ENCODE measurements at places on chromosomes 12 and 14. TPM values are rescaled to one million over a fixed set of nuclear protein-coding genes. Genes with fewer than 3 reads are reported as not detected.

Gene FOXG1
- total RNA-seq, result not detected

Gene RNU4-1
- total RNA-seq, result under 0.01 TPM

Gene ZBTB39
- 10.0 TPM for total RNA-seq

Gene PLXNC1
- 11.9 TPM for total RNA-seq

Gene CDC42BPB
- 1.6 TPM for total RNA-seq

Gene LDHB
- 1,058 TPM for total RNA-seq

DNA sequence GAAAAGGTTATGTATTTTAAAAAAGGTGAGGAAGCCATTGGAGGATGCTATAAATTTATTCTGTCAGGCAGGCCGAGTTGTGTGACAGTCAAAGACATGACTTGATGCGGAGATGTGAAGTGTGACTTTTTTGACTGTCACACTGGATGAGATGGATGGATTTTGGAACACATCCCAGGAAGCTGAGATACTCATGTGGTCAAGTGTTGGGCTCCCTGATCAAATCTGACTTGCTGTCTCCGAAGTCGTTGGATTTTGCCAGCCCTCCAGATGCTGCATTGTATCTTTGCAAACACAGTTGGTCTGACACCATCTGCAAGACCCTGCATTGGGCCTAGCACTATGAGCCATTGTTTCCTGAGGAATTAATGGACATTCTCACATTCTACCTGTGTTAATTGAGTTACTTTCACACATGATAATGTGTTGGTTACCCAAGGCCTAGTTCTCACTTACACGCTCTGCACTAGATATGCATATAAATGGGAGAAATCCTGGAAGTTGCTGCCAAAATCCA lies 204.0 kb upstream of the PRKD1 start:
- no peak overlapping the region for H3K4me3 ChIP-seq
- no peaks in the 10 kb centered on the region for H3K27me3 ChIP-seq
- no peak for DNase-seq
- H3K27ac ChIP-seq, result no peak overlapping the region
- H3K36me3 ChIP-seq, result no peaks in the 10 kb centered on the region

DNA sequence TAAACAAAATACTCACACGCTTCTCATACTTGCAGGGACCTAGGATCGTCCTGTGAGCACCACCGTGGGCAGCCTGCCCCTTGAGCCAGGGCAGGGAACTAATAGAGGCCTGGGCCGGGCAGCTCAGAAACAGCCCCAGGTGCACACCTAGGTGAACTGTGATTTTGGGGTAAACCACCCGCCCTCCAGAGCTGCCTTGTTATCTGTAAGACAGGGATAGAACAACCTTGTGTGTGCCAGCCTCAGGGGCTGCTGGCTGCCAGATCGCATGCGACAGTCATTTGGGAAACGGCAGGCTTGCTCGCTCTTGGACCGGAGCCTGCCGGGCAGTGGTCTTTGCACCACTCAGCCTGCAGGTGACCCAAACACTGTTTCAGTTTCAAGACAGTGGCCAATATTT lies 86.8 kb downstream of the ADGRD1 start:
- no peak overlapping the region for H3K4me3 ChIP-seq
- H3K36me3 ChIP-seq, result no peaks in the 10 kb centered on the region
- H3K27me3 ChIP-seq, result no peaks in the 10 kb centered on the region
- H3K4me1 ChIP-seq, result no peaks in the 10 kb centered on the region
- H3K27ac ChIP-seq, result no peak overlapping the region

DNA sequence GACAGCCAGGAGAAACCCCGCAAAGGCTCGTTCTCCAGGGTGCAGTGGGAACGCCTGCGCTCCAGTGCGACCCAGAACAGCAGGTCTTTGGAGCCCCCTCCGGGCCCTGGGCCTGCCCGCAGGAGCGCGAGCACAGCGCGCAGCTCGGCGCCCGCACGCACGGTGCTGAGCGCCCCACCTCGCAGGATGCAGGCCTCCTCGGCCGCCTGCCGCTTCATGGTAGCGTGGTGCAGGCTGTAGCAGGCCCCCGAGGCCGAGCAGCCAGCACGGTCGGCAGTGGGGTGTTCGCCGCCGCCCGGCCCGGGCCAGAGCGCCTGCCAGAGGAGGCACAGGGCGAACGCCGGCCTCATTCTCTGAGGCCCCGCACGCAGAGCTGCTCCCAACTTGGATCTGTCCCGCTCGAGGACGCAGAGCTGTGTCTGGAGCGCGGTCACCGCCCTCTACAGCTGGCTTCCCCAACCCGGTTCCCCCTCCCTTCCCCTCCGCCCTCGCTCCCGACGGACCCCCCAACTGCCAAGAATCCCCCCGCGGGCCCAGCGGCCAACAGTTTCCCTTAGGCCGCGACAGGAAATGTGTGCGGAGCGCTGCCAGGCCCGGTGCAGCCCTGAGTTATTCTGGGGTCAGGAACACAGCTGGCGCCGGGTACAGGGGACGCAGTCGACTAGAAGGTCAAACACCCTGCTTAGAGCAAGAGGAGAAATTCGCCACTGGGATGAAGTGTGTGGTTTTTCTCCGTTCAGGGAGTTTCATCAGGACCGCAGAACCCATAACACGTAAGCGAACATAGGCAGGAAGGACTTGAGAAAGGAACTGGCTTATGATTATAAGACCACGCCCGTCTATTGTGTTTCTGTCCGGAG lies at the start of gene CLEC14A:
Gene CLEC14A, minus strand, starts transcription at position 421 of the 860 bp plus-strand sequence. Its CDS starts 71 bp downstream, at position 350.
- H3K4me1 ChIP-seq, result no peaks in the 10 kb centered on the region
- H3K36me3 ChIP-seq, result no peaks in the 10 kb centered on the region
- no peak for DNase-seq
- H3K27me3 ChIP-seq, result 0 out of 2 replicates have a peak, but pooled peaks cover 3% of the 10 kb centered on the region

GRCh38 chr12:103841690-103842584 lies 903 bp upstream of the NT5DC3 start:
- no peak overlapping the region for H3K4me3 ChIP-seq
- no peak overlapping the region for H3K27ac ChIP-seq
- peaks cover 17% of the 10 kb centered on the region for H3K4me1 ChIP-seq
- H3K27me3 ChIP-seq, result no peaks in the 10 kb centered on the region

DNA sequence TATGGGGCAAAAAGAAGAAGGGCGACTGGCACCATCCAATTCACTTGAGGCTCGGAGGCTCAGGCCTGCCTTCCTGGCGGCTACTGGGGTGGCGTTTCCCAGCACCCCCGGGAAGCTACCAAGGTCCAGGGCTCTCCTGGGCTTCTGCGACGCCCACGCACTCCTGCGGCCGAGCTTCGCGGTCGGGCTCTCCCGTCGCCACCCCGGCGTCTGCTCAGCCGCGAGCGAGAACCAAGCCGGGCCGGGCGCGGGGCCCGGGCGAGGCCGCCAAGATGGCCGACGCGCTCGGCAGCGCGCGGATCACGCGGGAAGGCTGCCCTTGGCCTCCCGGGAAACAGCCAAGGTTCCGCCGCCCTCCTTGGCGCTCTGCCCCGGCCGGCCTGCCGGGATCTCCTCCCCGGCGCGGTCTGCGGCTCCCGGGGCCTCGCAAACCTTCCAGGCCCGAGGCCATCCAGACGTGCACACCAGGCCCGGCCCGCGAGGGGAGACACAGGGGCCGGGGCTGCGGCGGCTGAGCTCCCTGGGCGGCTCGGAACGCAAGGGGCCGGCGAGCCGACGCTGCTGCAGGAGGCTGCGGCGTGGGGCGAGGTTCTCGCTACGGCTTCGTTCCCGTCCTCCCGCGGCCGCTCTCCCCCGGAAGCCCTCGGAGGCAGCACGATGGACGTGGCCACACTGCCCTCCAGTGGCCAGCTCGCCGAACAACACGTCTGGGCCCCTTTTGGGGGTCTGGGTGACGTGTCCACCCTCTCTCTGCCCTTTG lies 23.5 kb upstream of the ZFP36L1 start:
- peak; percentile 98 for DNase-seq
- peak overlapping the region; percentile 72 for H3K4me3 ChIP-seq
- no peaks in the 10 kb centered on the region for H3K36me3 ChIP-seq
- peak overlapping the region; percentile 80 for H3K27ac ChIP-seq
- peaks cover 53% of the 10 kb centered on the region for H3K4me1 ChIP-seq

DNA sequence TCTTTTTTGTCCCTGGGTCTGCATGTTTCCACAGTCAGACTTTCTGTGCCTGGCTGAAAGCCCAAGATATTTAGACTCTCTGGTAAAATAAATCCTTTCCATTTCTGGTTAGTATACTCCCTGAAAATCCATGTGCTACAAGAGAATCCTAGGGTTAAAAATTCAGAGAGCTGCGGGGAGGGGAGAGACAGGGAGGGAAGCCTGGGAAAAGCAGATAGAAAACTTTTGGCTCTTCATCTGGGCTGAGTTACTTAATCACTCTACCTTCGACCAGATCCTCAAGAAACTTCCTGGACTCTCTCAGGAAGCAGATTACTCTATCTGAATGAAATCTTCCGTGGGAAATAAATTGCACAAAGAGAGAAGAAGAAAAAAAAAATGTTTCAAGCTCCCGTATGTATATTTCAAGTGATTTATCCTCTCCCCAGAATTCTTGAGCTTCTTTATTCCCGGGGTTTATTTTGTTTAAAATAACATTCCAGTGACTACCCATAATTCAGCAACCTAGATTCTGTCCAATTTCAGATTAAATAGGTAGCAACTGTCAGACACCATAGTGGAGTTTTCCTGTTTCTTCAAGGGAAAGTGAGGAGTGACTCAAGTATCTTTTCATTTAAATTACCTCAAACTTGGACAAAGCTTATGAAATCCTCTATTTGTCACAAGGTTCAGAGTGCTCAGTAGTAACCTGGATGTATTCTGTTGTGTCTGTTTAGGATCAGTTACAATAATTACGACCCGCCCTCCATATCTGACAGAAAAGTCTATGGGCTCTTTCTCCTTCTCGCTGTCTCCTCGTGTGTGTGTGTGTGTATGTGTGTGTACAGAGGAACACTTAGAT lies 163.7 kb downstream of the MYRFL start:
- H3K27me3 ChIP-seq, result no peaks in the 10 kb centered on the region
- H3K36me3 ChIP-seq, result no peaks in the 10 kb centered on the region
- H3K4me3 ChIP-seq, result no peak overlapping the region
- peaks cover 16% of the 10 kb centered on the region for H3K4me1 ChIP-seq
- no peak for DNase-seq
- H3K27ac ChIP-seq, result no peak overlapping the region

- DNase-seq, result peak; percentile 91
- no peaks in the 10 kb centered on the region for H3K36me3 ChIP-seq
- no peak within 1 kb of the TSS for H3K27ac ChIP-seq
- H3K4me3 ChIP-seq, result peak within 1 kb of the TSS; percentile 62
- H3K4me1 ChIP-seq, result peaks cover 15% of the 10 kb centered on the region
These were observed at the start of gene SLC8B1 for GRCh38 chr12:113334786-113335539. TSS of gene SLC8B1 (minus strand) at chr12:113335109. CDS start at chr12:113332878, 2,231 bp downstream.

- H3K27me3 ChIP-seq, result no peaks in the 10 kb centered on the region
- DNase-seq, result peak; percentile 50
- no peaks in the 10 kb centered on the region for H3K4me1 ChIP-seq
- H3K36me3 ChIP-seq, result peaks cover 7% of the 10 kb centered on the region
- no peak overlapping the region for H3K27ac ChIP-seq
These were observed 24.1 kb downstream of the DDX47 start for GRCh38 chr12:12837025-12837812.

DNA sequence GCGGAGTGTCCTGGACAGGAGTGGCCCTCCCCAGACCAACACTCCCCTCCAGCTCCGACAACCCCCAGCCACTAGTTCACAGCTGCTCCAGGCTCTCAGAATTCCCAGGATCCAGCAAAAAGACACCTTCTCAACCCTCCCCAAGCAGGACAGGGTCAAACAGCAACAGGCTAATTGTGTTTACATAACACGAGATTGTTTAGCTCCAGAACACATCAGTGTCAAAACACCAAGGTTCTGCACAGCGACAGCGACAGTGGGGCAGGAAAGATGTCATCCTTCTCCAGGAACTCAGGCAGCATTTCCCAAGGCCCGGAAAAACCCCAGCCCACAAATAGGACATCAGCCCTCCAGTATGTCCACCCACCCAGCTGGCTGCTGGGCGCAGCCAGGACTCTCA lies 16.5 kb downstream of the ITPK1 start:
- no peak for DNase-seq
- no peaks in the 10 kb centered on the region for H3K36me3 ChIP-seq
- H3K27me3 ChIP-seq, result no peaks in the 10 kb centered on the region
- H3K27ac ChIP-seq, result no peak overlapping the region

DNA sequence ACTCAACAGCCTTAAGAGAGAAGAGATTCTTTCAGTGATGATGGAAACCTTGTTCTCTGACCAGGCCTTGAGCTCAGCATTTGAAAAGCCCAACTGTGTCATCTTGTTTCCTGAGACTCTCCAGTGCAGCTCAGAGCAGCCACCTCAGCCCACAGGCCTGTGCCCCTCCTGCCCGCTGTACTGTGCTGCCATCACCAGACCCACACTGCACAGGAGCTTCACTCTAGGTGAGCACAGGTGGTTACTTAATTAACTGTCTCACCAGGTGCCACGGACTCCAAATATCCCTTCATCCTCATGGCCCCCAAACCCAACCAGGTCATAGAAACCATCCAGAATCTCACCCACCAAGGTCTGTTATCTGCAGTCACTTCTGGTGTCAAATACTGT lies 51.3 kb downstream of the JAG2 start:
- H3K27me3 ChIP-seq, result no peaks in the 10 kb centered on the region
- no peak overlapping the region for H3K27ac ChIP-seq
- H3K4me3 ChIP-seq, result no peak overlapping the region
- DNase-seq, result no peak
- H3K4me1 ChIP-seq, result no peaks in the 10 kb centered on the region

- H3K36me3 ChIP-seq, result no peaks in the 10 kb centered on the region
- no peak overlapping the region for H3K27ac ChIP-seq
These were observed 13.4 kb upstream of the CLEC12A start for GRCh38 chr12:9957834-9958233.

DNA sequence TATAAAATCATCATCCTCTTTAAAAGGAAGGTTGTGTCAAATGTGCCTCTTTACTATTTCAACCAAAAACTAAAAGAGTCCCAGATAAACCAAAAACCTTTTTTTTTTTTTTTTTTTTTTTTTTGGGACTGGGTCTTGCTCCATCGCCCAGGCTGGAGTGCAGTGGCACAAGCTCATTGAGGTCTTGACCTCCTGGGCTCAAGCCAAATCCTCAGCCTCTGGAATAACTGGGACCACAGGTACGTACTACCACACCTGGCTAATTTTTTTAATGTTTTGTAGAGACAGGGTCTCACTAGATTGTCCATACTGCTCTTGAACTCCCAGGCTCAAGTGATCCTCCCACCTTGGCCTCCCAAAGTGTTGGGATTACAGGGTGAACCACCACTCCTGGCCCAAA lies 16.4 kb upstream of the SELPLG start:
- peaks cover 35% of the 10 kb centered on the region for H3K4me1 ChIP-seq
- H3K27me3 ChIP-seq, result peaks cover 3% of the 10 kb centered on the region
- DNase-seq, result no peak
- H3K36me3 ChIP-seq, result no peaks in the 10 kb centered on the region
- no peak overlapping the region for H3K4me3 ChIP-seq

- H3K27me3 ChIP-seq, result no peaks in the 10 kb centered on the region
- no peak for DNase-seq
- no peaks in the 10 kb centered on the region for H3K36me3 ChIP-seq
- H3K4me3 ChIP-seq, result no peak overlapping the region
These were observed 20.3 kb downstream of the MED13L start for GRCh38 chr12:116257215-116257614.

- H3K27ac ChIP-seq, result no peak overlapping the region
- H3K27me3 ChIP-seq, result no peaks in the 10 kb centered on the region
- DNase-seq, result no peak
- no peaks in the 10 kb centered on the region for H3K36me3 ChIP-seq
These were observed 71.0 kb downstream of the RCOR1 start for GRCh38 chr14:102663440-102663839.
